Fibroblast of villous mesenchyme (primary cell): ENCODE measurements at places on chromosomes 11 and 22.

- peak; percentile 99 for DNase-seq
Observed at GRCh38 chr11:78419327-78419726, 1.7 kb upstream of the GAB2 start.

DNA sequence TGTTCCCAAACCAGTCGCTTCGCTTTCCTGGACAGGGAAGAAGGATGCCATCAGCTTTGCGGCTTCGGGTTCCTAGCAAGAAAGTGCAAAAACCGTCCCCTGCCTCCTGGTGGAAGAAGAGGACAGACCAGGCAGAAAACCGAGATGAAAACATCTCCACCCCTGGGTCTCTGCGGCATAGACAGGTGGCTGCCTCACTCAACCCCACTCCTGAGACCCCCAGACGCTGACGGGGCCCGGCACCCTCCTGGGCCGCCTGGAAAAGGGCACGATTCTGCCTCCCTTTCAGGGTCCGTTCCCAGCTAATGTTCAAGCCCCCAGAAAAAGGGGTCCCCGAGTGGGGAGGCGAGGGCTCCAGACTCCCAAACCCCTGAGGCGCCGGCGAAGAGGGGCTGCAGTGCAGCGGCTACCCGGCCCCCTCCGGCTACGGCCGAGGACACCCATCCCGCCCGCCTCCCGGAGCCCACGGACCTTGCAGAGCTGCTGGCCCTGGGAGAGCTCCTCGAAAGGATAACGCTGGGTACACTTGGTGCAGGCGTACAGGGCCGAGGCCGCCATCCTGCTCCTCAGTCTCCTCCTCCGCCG is 569 bp downstream of the FAM76B start:
- peak; percentile 48 for DNase-seq

GRCh38 chr22:38110863-38111852 is 674 bp upstream of the BAIAP2L2 start:
- DNase-seq = no peak

DNA sequence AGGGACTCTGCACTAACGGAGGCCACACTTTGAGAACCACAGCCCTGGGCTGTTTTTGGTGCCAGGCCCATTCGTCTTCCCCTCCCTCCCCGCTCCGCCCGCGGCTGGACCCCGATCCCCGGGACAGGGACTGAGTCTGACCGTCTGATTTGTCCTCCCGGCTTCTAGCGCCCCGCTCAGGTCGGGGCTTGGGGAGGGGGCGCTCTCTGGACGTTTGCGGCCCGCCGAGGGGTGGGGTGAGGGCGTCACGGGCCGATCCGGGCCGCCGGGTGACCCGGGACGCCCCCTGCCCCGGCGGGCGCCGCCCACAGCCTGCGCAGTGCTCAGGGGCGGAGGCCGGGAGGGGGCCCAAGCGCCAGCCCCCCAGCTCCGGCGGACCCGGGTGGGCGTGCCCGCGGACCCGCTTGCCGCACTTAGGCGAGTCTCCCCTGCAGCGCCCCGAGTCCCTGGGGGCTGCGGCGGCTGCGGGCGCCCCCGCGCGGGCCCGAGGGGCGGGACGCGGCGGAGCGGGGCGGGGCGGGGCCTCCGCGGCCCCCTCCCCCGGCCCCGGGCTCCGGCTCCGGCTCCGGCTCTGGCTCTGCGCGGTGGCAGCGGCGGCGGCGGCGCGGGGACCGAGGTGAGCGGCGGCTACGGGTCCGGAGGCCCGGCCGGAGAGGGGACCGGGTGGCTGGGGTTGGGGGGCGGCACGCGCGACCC is 33.7 kb upstream of the PRR5 start:
- DNase-seq = no peak

GRCh38 chr11:119673759-119674336 is 55.2 kb downstream of the NECTIN1 start:
- no peak for DNase-seq

DNA sequence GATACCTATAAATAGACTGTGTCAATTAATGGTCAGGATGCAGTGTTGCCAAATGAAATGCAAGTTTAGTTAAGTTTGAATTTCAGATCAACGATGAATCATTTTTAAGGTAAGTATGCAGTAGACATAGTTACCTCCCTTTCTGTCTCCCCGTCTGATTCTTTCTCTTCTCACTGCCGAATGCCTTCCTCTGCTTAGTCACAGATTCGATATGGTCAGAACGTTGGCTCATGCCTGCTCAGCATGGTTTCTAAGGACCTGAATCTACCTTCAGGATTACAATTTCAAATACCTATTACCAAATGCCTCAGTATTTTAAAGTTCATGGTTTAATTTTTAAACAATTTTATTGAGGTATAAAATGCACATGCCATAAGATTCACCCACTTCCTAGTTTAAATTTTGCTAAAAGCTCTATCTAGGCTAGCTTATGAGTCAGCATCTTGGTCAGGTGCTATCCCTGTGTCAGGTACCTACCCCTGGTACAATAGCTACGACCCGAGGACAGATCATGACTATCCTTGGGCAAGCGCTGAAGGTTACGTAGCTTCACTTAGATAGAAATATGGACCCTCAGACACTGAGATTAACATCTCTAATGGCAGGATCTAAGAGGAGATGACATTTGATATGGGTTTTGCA is 78.2 kb upstream of the SPON1 start:
- DNase-seq = no peak

DNA sequence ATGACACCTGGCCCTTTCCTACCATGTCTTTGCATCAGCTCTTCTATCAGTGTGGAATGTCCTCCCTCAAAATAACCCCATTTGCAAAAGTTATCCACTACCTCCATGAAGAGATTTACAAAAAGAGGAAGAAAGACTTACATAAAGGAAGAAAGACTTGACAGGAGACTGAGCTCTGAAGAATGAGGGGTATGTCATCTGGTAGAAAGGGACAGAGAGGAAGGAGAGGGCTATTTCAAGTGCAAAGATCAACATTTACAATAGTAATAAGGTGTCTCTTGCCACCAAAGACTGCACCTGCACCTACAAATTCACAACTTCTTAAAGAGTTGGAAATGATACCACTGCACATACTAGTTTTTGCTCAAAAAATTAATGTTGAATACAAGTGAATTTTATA is 18.2 kb downstream of the PAK1 start:
- no peak for DNase-seq

GRCh38 chr11:61774411-61774810 is 18.0 kb downstream of the TMEM258 start:
- no peak for DNase-seq

- no peak for DNase-seq
Observed at GRCh38 chr11:24437123-24437522, 59.7 kb upstream of the LUZP2 start.

- DNase-seq = no peak
Observed at GRCh38 chr11:2200536-2200935, 28.9 kb upstream of the TH start.

- no peak for DNase-seq
Observed at GRCh38 chr22:44462246-44463010, 35.6 kb downstream of the RTL6 start.

- no peak for DNase-seq
Observed at GRCh38 chr11:88358040-88358431, 20.5 kb upstream of the CTSC start.
